Activated CD4-positive, CD25-positive, alpha-beta regulatory T cell (primary cell): ENCODE measurements at places on chromosomes 1 and 21.

DNA sequence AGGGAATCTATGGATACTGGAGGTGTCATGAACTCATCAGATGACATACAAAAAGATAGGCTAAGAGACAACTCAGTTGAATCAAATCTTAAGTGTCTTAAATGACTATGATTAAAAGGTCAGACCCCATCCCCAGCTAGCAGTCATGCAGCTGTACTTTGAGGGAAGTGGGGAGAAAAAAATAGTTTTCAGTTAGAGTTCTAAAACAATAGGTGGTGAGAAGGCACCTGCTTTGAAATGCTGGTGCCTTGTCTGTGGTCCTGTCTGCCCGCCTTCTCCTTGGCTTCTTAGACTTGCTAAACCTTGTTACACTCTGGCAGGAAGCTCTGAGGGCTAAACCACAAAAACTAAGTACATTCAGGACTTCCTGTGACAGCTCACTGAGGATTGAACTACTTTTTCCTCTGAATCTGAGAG is 15.3 kb downstream of the CD2 start:
- DNase-seq, result no peak

DNA sequence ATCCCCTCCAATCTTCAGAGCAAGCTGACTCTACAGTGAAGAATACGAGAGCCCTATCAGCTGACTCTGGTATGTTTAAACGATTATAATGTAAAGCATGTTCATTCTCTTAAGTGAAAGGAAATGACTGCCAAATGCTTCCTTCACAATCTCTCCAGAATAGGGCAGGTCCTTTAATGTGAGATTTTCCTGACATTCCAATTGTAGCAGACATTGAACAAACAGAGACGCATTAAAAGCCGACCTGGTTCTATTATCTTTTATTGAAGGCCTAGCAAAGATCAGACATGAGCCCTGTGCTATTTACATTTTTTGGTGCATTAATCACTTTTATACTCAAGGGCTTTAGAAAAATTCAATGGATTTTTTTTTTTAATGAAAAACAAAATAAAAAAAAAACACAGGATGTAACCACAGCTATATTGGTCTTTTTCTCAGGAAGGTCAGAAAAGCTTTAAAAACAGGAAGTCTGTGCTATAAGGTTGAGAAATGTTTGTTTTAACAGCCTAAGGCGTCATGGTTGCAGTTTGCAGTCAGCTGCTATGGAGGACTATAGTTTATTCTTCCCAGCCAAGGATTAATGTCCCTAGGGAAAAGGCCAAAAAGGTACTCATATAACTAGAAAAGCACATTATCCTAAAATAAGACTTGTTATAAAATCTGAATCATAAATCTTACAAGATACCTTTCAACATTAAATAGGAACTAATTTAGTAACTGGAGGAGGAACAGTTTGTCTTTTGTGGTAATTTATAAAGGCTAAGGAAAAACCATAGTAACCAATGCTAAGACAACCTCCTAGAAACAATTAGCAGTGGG is 104.8 kb downstream of the RERE start:
- DNase-seq, result no peak

GRCh38 chr1:221470000-221470698 is 271.7 kb downstream of the DUSP10 start:
- DNase-seq, result no peak

GRCh38 chr21:32611471-32611997 is 643 bp downstream of the CFAP298 start:
- no peak for DNase-seq

- DNase-seq, result no peak
Measured at GRCh38 chr1:12435639-12436344, 182.2 kb downstream of the DHRS3 start.

DNA sequence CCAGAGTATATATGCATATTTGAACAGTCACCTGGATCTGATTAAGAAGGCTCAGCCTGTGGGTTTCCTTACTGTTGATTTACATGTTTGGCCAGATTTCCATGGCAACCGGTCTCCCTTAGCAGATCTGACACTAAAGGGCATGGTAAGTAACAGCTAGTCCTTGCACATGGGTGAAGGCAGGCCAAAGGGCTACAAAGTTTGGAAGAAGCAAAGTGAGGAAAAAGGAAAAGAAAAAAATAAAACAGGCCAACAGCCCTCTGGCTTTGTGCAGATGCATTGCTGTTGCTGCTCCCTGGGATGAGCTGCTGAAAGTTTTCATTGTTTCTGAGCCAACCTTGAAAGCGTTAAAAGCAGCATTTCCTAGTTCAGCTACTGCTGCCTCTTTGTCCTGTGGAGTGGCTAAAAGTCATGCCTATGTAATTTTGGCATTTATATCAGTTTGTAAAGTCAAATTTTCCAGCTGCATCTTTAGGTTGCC is 176.5 kb upstream of the HOOK1 start:
- no peak for DNase-seq

GRCh38 chr1:30384286-30385245 is 338.8 kb downstream of the MATN1 start:
- no peak for DNase-seq

DNA sequence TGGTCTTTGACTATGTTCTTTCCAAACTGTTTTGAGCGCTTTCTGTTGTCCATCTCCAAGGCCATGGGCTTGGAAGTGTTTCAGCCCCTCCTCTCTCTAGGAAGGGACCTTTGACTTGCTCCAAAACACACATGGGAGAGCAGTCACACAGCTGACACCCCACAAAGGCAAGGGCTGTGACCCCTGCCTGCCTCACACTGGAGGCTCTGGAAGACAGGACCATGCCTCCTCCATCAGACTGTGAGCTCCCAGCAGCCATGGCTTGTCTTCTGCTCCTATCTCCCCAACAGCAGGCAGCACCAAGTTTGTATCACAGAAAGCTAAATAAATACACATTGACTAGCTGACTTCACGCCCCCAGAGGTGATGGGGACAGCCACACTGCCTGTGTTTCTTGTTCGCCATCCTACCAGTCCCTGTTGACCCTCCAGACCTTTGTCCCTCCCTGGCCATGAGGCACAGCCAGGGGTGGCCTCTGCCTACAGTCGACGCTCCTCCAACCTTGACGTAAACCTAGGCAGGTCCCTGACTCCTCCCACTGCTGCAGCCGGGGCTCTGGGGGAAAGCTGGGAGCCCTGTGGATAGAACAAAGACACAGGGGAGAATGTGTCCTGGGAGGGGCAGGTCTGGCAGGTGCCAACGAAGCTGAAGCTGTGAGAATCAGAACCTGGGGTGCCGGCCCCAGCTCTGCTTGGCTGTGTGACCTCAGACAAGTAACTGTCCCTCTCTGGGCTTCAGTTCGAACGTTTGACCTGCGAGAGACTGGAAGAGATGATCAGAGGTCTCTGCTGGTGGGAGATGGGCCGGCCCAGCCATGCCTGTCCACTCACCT is 4.8 kb downstream of the PLA2G2F start:
- DNase-seq, result no peak
